ENCODE measurements at places on chromosomes 13 and 19.

- DNase-seq, result no peak
Observed at GRCh38 chr19:33071887-33072286, 7.2 kb upstream of the RHPN2 start.

GRCh38 chr19:39319892-39320248, 793 bp downstream of the LRFN1 start:
- DNase-seq, result no peak

- no peak for DNase-seq
Observed at GRCh38 chr13:33721724-33722123, 96.2 kb upstream of the RFC3 start.

- DNase-seq, result peak; percentile 31
Observed at GRCh38 chr13:24341439-24341838, 32.1 kb downstream of the C1QTNF9 start.

- no peak for DNase-seq
Observed at GRCh38 chr19:33241530-33242101, 16.0 kb upstream of the SLC7A10 start.

DNA sequence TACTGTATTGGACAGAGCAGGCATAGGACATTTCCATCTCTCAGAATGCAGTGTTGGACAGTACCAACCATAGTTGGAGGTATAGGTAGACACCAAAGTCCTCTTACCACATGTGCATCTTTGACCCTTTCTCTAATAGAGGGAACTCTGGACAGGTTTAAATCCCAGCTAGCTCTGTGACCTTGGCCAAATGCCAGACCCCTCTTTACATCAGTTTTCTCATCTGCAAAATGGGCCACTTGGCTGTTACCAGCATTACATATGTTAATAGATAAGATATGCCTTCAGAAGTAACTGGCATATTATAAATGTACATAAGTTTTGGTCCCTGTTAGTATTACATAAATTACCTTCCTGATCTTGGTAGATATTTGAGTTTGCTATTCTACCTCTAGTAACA, 54.3 kb downstream of the CDK8 start:
- no peak for DNase-seq

DNA sequence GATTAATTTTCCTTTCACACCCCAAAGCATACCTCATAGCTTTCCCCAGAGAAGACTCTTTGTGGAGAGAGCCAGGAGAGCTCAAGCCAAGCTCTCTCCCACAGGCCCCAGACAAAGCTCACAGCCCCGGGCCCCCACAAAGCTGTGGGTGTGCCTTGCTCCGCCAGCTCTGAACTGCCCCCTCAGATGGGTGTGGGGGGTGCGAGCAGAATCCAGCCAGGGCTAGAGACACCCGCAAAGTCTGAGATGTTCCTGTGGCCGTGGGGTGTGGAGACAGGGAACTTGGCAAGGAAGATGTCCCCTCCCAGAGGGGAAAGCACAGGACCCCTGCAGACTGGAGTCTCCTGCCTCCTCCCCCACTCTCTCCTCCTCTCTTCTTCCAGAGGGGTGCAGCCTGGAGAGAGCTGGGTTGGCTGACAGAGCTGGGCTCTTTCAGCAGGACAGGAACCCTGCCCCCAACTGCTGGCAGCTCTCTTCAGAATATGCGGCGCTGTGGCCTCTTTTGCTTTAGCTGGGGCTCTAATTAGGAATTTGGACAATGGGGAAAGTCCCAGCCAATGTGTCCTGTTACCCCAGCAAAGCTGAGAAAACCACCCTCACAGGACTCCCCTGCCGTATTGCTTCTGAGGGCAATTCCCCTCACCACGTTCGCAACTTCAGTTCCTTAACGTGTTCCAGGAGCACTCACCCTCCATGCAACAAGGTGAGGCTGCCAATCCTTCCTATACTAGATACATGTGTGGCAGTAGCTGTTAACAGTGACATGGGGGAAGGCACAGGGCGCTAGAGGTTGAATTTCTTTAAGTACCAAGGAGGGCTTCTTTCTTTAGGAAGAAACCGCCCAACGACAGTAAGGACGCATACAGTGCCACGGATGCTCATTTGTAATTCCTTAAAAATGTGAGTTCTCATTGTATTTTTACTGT, 170.0 kb downstream of the COL4A1 start:
- DNase-seq, result no peak

GRCh38 chr13:77374786-77375185, 47.9 kb upstream of the MYCBP2 start:
- no peak for DNase-seq

GRCh38 chr19:48696353-48697010, 711 bp downstream of the FUT2 start:
- DNase-seq, result no peak

GRCh38 chr13:76014406-76015318, 378.5 kb downstream of the LMO7 start:
- DNase-seq, result no peak

GRCh38 chr19:41025871-41026270, 34.8 kb downstream of the CYP2B6 start:
- DNase-seq, result no peak

DNA sequence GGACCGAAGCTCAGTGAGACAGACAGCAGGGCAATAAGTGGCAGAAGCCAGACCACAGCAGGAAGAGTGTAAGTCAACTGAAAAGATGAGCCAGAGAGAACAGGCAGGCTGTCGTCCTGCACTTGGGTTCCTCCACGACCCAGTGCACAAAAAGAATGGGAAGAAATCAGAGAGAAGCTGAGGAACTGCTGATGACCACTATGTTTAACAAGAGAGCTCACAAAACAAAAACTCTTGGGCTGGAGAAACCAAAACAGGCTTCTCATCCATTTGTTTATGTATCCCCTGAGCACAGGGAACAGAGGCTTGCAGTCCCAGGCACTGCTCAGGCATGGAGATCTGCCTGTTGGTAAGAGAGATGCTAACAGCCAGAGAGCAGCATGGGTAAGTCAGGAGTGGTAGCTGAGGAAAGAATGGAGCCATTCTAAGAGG, 14.0 kb downstream of the AKAP8L start:
- DNase-seq, result no peak

DNA sequence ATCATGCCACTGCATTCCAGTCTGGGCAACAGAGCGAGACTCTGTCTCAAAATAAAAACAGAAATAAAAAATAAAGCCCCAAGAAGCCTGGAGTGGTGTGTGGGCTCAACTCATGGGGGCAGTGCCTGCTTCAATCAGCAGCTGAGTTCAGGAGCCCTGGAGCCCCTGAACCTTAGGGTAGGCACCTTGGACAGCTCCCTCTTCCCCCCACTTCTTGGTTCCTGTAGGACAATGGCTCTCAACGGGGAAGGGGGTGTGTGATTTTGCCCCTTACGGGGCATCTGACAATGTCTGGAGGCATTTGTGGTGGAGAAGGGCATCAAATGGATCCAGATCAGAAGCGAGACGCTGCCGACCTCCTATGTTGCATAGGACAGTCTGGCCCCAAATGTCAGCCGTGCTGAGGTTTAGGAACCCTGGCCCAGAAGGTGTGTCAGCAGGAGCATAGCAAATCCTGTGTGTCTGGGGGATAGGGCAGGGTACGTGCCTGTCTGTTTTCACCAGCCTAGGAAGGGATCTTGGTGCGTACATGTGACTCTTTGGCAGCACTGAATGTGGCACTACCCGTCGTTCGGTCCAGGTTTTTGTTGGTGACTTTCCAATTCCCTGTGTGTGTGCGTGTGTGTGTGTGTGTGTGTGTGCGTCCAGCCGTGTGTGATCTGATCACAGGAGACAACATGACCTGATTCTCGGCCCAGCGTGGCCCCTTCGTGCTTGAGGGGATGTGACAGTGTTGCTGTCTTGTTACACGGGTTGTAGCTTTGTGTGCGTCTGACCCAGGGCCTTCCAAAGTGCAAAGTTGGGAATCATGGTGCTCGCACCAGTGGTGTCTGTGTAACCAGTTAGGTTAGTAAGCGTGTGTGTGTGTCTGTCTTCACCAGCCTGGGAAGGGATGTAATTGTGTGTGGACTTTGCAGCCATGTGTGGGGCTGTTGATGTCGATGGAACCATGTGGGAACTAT, 7.5 kb downstream of the IGLON5 start:
- no peak for DNase-seq

DNA sequence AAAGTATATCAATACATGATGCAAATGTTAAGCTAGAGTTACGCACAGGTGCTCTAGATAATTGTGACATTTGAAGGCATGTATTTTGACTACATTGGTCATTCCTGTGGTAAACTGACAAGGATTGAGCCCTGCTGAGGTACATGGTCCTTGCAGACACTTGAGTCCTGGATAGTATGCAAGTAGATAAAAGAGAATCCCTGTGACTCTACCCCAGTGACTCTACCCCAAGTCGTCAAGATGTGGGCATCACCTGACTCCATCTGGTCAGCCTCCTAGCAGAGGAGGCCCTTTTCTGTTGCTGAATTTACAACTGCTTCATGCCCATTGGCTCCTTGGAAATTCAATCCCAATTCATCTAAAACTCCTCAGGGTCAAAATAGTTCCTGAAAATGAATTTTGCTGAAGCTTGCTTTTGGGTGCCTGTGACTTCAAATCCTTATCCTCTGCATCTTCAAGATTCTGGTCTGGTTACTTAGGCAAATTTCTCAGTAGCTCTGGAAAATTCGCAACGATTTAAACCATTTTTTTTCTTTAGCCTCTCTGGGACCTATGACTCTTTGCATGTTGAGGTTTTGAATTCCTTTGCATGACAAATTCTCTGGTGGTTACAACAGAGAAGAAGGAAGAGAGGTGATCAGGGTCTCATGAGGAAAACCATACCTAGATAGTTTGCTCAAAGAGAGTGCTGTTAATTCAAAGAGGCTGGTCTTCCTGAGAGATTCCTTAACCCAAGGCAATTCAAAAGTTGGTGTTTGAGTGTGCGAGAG, 422.1 kb downstream of the FGF9 start:
- DNase-seq, result no peak

- peak; percentile 80 for DNase-seq
Observed at GRCh38 chr13:99605420-99606323, 104.4 kb downstream of the TM9SF2 start.

- no peak for DNase-seq
Observed at GRCh38 chr19:40507892-40508291, 41.1 kb downstream of the SPTBN4 start.

DNA sequence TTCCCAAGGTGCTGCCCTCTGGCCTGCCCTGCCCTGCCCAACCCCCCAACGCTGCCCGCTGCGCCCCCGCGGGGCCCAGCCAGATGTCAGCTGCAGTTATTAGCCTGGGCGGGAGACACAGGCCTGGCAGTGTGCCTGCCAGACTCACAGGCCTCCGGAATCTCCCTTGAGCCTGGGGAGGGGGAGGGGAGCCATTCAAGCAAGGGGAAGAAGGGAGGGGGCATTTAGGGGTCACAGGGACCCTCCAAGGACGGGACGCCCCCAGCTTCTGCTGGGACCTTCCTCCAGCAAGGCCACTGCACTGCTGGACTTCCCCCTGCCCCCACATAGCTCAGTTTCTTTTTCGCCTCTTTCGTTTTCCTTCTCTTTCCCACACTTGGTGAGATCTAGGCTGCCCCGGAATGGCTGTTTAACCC, 2.6 kb upstream of the JUNB start:
- DNase-seq, result peak; percentile 63

DNA sequence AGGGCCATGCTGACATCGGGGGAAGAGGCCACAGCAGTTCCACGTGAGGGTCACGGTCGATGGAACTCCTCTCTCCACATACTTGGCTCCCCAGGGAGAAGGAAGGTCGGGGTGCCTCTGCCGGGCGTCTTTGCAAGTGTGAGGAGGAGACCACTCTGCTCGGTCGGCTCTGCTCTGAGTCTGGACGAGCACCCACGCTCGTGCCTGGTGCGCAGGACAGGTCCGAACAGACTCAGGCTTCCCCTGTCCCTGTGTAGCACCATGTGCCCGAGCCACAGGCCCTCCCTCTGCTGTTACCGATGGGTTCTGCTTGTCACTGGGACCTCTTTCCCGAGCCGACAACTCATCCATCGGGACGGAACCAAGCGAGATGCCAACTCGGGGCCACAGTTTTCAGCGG, 35.1 kb downstream of the TMEM255B start:
- DNase-seq, result no peak

DNA sequence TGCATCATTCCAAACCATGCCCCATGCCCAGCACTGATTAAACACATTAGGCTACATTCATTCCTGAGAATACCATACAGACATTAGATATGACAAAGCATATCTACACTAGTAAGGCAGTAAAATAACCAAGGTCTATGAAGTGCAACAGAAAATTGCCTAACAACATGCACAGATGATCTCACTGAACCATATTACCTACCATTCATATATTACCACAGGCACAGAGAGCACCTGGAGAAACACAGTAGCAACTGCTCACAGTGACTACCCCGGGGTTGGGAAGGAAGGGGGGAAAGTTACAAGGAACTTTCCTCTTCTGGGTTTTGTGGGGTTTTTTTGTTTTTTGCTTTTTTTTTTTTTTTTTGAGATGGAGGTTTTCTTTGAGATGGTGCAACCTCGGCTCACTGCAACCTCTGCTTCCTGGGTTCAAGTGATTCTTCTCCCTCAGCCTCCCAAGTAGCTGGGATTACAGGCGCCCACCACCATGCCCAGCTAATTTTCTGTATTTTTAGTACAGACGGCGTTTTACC, 669.6 kb downstream of the UQCRFS1 start:
- DNase-seq, result no peak

DNA sequence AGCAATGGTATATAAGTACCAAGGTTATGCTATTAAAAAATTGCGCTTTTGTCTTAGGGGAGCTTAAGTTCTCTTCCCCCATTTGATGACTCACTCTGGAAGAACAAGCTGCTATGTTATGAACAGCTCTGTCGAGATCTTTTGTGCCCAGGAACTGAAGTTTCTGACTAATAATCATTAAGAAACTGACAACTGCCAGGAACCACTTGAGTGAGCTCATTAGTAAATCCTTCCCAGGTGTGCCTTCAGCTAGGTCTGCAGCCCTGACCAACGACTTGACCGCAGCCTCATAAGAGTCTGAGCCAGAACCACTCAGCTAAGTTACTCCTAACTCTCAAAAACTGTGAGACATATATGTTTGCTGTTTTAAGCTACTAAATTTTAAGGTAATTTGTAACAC, 147.8 kb downstream of the SLITRK6 start:
- no peak for DNase-seq

GRCh38 chr13:52786766-52787165, 47.1 kb upstream of the CNMD start:
- DNase-seq, result no peak

All from NCI-H1092 treated with DMSO at 0.1 percent for 48 hours (cell line).